GM23338 (cell line): ENCODE measurements at places on chromosomes 16 and 17.

DNA sequence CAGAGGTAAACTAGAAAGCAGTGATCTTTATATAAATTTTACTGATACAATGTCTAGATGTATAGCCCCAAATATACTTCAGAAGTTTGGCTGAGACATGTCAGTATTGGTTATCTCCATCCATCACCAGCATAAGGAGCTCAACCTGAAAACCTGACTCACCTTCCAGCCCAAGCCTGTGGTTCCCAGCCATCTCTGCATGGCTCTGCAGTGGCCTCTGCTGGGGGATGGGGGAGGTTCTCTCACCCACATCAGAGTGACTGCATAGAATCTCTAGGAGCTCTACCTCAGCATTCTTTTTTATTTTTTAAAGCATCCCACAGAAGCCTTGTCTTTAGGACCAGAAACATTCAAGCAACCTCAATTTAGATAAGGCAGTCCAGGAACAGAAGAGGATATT, 27.3 kb downstream of the USP7 start:
- peak; percentile 87 for DNase-seq

- no peak for DNase-seq
Observed at GRCh38 chr16:66358231-66358630, 8.3 kb upstream of the CDH5 start.

DNA sequence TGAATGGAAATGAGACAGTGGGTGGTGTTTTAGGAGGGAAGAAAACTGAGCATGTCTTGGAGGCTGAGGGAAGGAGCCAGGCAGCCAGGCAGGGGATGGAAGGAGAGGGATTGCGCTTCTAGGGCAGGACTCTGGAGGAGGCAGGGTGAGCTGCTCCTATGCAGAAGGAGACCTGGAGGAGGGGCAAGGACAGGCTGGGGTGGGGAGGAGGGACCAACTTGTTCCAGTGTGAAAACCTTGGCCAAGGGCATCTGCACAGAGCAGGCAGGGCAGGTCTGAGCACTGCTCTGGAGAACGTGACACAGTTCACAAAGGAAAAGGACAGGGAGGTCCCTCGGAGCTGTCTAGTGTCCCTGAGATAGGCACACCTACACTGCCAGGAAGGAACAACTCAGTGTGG, 5.5 kb downstream of the GALK1 start:
- no peak for DNase-seq

- no peak for DNase-seq
Observed at GRCh38 chr17:40457964-40458791, 14.9 kb downstream of the IGFBP4 start.

DNA sequence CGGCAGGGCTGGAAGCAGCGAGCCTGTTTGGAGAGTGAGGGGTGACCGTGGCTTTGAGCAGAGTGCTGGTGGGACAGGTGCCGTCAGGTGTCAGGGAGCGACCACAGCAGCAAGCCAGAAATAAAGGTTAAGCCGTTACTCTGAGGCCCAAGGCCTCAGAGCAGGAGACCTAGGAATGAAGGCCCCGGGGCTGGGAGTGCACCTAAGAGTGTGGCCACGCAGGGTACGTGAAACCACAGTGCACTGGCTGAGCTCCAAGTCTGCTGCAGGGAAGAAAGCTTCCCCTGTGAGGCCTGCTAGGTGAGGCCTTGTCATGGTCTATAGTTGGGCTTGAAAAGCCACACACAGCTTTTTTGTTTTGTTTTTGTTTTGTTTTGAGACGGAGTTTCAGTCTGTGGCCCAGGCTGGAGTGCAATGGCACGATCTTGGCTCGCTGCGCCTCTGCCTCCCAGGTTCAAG, 8.7 kb downstream of the CLUAP1 start:
- DNase-seq = no peak

GRCh38 chr17:17813725-17814095, 23.1 kb downstream of the SREBF1 start:
- DNase-seq = no peak

GRCh38 chr16:86286991-86287663, 223.2 kb upstream of the FOXF1 start:
- DNase-seq = peak; percentile 85

GRCh38 chr17:15213381-15214087, 51.6 kb downstream of the PMP22 start:
- peak; percentile 72 for DNase-seq

GRCh38 chr16:67393111-67393787, at the start of gene TPPP3:
Gene TPPP3, minus strand, starts transcription at chr16:67393498. Its CDS starts 2,387 bp downstream, at chr16:67391111.
- peak; percentile 83 for DNase-seq

DNA sequence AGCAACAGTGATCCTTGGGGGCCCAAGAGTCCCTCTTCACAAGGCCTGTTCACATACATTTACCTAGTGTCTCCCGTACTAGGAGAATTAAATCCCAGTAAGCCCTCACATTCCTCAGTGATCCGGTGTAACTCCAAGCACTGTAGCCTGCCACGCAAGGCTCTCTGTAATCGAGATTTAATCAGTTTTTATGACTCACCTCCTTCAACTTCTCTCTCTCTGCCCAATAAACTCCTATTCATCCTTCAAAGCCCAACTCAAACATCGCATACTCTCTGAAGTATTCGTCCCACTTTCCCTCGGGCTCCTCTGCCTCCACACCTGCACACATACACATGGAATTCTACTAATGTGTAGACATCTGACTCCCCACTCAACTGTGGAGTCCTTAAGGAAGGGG, 141.8 kb downstream of the CMIP start:
- no peak for DNase-seq

- peak; percentile 23 for DNase-seq
Observed at GRCh38 chr16:87725596-87726235, 40.1 kb downstream of the KLHDC4 start.

GRCh38 chr16:23520500-23520899, 10.2 kb upstream of the GGA2 start:
- no peak for DNase-seq

- DNase-seq = peak; percentile 42
Observed at GRCh38 chr17:35568561-35568960, 7.9 kb upstream of the SLFN14 start.

DNA sequence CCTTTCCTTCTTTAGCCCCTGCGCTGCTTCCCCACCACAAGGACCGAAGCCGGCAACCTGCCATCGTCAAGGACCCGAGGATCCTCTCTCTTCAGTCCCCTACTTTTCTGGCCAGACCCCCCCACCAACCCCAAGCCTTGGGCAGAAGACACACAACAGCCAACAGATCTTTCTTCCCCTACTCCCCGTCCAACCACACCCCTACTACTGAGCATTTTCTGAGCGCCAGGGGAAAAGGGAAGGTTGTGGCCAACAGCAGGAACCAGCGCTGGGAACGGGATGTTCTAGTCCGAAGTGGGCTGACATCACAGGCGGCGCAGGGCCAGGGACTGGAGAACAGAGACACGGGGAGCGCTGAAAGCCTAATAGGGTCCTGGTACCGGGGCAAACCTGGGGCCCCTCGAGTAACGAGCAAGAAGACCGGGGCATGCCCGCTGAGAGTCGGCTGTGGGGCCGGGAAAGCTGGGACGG, 528 bp downstream of the PER1 start:
- DNase-seq = peak; percentile 54

GRCh38 chr17:37019741-37020129, 71.0 kb downstream of the AATF start:
- DNase-seq = no peak

DNA sequence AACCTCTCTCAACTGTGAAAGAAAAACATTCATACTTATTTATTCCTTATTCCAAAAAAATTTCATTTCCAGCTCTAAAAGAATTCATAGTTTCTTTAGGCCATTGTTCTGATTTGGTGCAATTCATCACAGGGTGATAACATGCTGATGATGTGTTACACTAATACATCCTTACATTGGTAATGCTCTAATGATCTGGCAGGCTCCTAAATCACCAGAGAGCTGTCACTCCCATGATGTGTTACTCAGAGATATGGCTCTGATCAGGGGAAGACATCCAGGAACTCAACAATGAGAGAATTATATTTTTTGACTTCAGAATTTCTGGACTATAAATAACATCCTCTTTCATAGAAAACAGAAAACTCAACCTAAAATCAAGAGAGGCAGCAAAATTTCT, 209.3 kb downstream of the CHD9NB start:
- DNase-seq = no peak

DNA sequence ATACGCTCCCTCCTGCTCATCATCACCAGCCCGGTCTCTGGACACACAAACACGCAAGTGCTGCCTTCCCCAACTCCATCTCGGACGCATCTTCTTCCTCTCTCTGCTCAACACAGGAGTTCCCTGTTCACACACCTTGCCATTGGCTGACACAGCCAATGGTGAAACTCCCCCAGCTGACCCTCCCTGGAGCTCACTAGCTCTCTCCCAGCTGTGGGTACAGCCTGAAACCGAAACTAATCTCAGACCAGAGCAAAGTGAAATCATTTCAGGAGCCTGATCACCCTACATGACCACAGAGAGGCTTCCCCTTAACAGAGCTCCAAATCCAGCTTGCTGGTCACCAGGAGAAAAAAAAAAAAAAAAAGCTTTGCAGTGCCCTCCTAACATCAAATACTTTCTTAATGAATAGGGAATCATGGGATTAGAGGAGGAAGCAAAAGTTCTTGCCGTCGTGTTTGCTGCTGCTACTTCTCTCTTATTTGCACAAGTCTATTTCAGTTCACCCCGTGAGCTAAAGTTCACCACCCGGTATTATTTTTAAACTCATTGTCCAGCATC, 8.3 kb downstream of the CUEDC1 start:
- DNase-seq = no peak

- no peak for DNase-seq
Observed at GRCh38 chr17:77455891-77456260, 315.1 kb downstream of the SEC14L1 start.
